ENCODE measurements at places on chromosomes 12 and 14.

DNA sequence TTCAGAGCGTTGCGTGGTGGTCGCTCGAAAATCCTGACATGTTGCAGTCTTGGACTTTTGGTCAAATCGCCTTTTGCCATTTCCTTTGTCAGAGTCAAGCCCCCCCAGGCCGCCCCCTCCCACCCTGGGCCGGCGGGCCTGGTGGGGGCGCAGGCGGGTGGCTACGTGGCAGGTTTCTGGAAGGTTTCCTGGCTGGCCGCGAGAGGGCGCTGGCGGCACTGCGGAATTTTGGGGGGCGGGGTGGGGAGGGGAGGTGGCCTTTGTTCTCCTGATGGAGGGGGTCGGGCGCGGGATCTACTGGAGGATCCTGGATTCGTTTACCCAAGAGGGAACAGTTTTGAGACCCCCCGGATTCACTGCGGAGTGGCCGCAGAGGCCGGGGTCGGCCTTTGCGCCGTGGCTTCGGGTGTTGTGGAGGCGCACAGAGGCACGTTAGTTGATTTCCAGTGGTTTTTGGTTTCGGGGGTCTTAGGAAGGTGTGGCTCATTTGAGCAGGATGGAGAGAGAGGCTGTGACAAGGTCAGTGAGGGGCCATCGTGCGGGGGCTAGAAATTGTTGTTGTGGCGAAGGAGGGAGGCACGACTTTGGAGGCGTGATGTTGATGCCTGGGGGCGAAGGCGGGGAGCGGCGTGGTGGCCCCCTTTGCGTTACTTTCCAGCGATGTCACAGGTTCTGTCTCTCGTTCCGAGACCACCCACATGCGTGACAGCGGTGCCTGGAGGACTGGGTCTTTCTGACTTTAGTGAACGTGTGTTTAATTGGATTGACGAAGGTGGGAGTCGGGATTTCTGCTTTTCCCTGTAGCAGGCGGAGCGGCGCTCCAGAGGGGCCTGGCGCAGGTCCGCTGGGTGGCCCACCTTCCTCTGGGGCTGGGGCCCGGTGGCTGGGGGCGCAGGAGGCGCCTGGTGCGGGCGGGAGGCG is 1.4 kb downstream of the MEG3 start:
- no peak for DNase-seq

DNA sequence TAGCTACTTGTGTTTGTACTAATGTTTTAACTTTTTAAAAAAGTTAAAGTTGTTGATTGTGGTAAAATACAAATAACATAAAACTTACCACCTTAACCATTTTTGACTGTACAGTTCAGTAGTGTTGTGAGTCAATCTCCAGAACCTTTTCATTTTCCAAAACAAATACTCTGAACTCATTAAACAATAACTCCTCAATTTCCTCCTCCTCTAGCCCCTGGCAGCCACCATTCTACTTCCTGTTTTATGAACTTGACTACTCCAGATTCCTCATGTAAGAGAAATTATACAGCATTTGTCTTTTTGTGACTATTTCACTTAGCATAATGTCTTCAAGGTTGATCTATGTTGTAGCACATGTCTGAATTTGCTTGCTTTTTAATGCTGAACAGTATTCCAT is 299.1 kb upstream of the AMIGO2 start:
- no peak for DNase-seq

DNA sequence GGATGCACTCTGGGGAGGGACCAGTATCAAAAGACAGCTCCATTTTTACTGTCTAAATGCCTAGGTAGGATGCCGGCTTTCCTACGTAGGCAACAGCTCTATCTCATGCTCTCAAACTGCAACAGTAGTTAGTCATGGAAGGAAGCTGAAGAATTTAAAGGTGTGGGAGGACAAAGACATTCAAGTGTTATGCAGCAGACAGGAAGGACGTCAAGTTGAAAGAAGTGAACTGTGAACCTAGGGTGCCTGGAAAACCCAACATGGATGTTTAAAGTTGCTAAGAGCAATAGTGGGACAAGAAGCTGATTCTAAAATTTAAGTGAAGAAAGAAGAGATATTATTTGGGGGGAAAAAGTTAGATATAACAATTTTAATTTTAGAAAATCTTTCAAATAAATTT is 5.9 kb downstream of the SEC23A start:
- no peak for DNase-seq

GRCh38 chr12:86838711-86839110 is 582.5 kb upstream of the MGAT4C start:
- no peak for DNase-seq

DNA sequence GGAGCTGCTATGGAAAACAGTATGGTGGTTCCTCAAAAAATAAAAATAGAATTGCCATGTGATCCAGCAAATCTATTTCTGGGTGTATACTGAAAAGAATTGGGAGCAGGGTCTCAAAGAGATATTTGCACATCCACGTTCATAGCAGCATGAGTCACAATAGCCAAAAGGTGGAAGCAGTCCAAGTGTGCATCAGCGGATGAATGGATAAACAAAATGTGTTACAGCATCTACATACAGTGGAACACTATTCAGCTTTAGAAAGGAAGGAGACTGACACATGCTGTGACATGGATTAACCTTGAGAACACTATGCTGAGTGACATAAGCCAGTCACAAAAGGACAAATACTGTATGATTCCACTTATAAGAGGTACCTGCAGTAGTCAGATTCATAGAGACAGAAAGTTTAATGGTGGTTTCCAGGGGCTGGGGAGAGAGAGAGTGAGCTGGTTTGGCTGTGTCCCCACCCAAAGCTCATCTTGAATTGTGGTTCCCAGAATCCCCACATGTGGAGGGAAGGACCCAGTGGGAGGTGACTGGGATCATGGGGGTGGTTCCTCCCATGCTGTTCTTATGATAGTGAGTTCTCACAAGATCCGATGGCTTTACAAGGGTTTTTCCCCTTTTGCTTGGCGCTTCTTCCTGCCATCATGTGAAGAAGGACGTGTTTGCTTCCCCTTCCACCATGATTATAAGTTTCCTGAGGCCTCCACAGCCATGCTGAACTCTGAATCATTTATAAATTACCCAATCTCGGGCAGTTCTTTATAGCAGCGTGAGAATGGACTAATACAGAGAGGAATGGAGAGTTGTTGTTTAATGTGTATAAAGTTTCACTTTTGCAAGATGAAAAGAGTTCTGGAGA is 17.6 kb upstream of the TBC1D30 start:
- DNase-seq, result no peak
